Uterus (tissue), 4 donors: ENCODE measurements at places on chromosomes 5 and 9.
A peak's percentile ranks its signal among the peaks of the same experiment; 100 is the strongest.

DNA sequence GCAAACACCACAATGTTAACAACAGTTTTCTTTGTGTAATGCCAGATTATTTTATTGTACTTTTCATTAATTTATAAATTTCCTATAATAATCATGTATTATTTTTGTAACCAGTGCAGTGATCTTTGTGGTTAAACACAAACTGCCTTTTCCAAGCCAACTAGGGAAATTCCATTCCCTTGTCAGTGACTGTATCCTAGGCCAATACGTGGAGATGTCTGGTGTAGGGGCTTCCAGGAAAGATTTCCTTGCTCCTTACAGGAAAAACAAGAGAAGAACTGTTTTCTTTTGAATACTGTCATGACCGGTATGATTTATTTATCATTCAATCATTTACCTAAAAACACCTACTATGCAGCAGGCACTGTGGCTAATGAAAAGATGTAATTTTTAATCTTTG, 31.4 kb downstream of the FANCC start:
- H3K27me3 ChIP-seq = no peaks in the 10 kb centered on the region
- H3K4me1 ChIP-seq = no peaks in the 10 kb centered on the region
- no peak overlapping the region for H3K4me3 ChIP-seq
- H3K36me3 ChIP-seq = no peaks in the 10 kb centered on the region
- no peak overlapping the region for H3K27ac ChIP-seq
- no peak for DNase-seq

DNA sequence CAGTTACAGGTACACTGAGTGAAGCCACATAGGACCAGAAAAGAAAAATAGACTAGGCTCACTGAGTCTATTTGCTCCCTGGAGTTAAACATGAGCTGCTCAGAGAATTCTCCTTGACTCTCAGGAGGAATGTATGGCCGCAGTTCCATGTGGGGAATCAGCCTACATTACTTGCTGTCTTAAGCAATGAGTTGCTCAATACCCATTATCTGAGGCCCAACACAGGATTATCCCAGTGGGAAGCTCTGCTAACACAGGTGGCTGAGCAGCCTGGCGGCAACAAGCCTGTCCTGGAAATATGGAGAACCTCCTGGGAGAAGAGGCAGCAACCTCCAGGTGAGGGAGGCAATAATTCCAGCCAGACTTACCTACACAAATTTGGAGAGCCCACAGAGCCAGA, 177.5 kb upstream of the NREP start:
- no peak overlapping the region for H3K27ac ChIP-seq
- H3K4me3 ChIP-seq = no peak overlapping the region
- H3K27me3 ChIP-seq = no peaks in the 10 kb centered on the region
- no peak for DNase-seq
- H3K4me1 ChIP-seq = no peaks in the 10 kb centered on the region
- no peaks in the 10 kb centered on the region for H3K36me3 ChIP-seq

DNA sequence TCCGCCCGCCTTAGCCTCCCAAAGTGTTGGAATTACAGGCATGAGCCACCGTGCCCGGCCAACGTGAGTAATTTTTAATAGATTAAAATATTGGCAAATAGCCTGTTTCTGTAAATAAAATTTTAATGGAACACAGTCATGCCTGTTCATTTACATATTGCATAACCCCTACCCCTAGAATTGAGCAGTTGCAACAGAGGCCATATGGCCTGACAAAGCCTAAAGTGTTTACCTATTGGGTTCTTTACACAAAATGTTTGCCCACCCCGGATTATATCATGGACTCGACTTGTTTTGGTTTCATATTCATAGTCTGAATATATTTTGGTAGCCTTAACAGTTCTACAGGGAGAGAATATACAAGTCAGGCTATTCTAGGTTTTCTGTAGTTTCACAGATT, 5.3 kb downstream of the NSA2 start:
- no peak overlapping the region for H3K4me3 ChIP-seq
- no peak for DNase-seq
- H3K27ac ChIP-seq = no peak overlapping the region

DNA sequence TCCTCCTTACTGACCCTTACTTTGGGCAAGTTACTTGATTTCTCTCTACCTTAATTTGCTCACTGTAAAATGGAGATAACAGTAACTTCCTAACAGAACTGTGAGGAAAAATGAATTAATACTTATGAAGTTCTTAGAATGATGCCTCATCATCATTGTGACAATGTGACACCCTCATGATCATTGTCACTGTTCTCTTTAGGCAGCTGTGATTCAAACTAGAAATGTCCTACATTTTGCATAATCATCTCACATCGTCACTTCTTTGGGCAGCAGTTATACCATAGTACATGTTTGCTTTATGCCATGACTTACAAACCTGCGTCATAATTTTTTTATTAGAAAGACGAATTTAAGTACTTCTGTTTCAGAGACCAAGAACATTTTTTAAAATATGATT, 9.7 kb downstream of the SLC30A5 start:
- H3K36me3 ChIP-seq = no peaks in the 10 kb centered on the region
- no peak overlapping the region for H3K27ac ChIP-seq
- H3K4me3 ChIP-seq = no peak overlapping the region
- no peaks in the 10 kb centered on the region for H3K27me3 ChIP-seq
- H3K4me1 ChIP-seq = no peaks in the 10 kb centered on the region

DNA sequence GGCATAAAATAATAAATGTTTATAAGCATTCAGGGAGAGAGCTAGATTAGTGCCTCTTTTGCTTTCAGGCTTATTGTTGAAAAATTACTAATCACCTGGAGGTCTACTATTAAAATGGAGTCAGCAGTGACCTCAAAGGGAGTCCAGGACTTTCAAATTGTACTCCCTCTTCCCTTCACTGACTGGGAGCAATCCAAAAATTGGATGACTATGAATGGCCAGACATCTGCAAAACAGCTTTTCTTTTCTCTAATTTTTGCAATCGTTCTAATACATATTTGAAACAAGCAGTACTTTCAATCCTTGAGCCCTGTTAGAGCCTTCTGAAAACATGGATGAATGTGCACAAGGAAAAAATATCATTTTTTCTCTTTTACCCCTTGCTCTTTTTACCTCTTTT, 461.8 kb downstream of the TMEM232 start:
- H3K4me3 ChIP-seq = no peak overlapping the region
- H3K36me3 ChIP-seq = no peaks in the 10 kb centered on the region
- no peaks in the 10 kb centered on the region for H3K27me3 ChIP-seq
- no peaks in the 10 kb centered on the region for H3K4me1 ChIP-seq
- peak overlapping the region; percentile 34 for H3K27ac ChIP-seq

- no peak for DNase-seq
- no peaks in the 10 kb centered on the region for H3K4me1 ChIP-seq
- H3K36me3 ChIP-seq = no peaks in the 10 kb centered on the region
- H3K27me3 ChIP-seq = no peaks in the 10 kb centered on the region
- H3K4me3 ChIP-seq = no peak overlapping the region
These were observed 619.7 kb upstream of the ARRDC3 start for GRCh38 chr5:92002721-92003274.

DNA sequence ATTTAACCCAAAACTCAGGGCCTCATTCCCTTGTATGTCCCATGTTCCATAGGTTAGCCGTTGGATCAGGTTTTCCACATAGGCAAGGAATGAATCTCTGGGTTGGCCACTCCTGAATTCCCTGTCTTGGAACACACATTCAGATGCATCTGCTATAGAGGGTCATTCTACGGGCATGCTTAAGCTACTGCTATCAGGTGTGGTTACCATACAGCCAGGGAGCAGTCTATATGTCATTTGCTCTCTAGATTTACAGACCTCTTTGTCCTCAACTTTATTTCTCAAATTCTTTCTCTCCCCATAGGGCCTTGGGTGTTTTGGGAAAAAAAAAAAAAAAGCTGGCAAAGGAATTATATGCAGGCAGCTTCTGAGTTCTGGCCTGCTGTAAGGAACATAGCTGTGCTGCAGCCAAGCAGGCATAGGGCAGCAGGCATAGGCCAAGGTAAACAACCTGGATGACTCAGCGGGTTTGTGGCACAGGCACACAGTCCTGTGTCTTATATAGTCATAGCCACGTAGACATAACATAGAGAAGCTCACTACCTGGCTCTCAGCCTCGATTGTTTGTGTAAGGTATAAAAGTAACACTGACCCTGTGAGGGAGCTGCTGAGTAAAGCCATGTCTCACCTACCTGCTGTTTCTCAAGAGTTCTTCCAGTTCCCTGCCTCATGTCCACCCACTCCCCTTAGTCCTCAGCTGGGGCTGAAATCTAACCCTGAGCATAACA, 141.5 kb downstream of the OSTF1 start:
- H3K4me1 ChIP-seq = no peaks in the 10 kb centered on the region
- DNase-seq = no peak
- H3K4me3 ChIP-seq = no peak overlapping the region
- no peaks in the 10 kb centered on the region for H3K27me3 ChIP-seq
- H3K36me3 ChIP-seq = no peaks in the 10 kb centered on the region

GRCh38 chr9:134130503-134131375, 5.1 kb upstream of the WDR5 start:
- no peaks in the 10 kb centered on the region for H3K4me1 ChIP-seq
- DNase-seq = peak; percentile 56
- H3K27me3 ChIP-seq = no peaks in the 10 kb centered on the region
- H3K27ac ChIP-seq = peak overlapping the region; percentile 11
- no peak overlapping the region for H3K4me3 ChIP-seq

GRCh38 chr9:84538879-84539278, 130.7 kb upstream of the NTRK2 start:
- H3K4me1 ChIP-seq = no peaks in the 10 kb centered on the region
- H3K4me3 ChIP-seq = no peak overlapping the region
- no peak overlapping the region for H3K27ac ChIP-seq
- DNase-seq = no peak
- H3K27me3 ChIP-seq = no peaks in the 10 kb centered on the region

- no peak overlapping the region for H3K4me3 ChIP-seq
- H3K27ac ChIP-seq = no peak overlapping the region
- no peaks in the 10 kb centered on the region for H3K27me3 ChIP-seq
- no peak for DNase-seq
- H3K36me3 ChIP-seq = no peaks in the 10 kb centered on the region
These were observed 65.7 kb downstream of the DENND1A start for GRCh38 chr9:123864251-123864650.

DNA sequence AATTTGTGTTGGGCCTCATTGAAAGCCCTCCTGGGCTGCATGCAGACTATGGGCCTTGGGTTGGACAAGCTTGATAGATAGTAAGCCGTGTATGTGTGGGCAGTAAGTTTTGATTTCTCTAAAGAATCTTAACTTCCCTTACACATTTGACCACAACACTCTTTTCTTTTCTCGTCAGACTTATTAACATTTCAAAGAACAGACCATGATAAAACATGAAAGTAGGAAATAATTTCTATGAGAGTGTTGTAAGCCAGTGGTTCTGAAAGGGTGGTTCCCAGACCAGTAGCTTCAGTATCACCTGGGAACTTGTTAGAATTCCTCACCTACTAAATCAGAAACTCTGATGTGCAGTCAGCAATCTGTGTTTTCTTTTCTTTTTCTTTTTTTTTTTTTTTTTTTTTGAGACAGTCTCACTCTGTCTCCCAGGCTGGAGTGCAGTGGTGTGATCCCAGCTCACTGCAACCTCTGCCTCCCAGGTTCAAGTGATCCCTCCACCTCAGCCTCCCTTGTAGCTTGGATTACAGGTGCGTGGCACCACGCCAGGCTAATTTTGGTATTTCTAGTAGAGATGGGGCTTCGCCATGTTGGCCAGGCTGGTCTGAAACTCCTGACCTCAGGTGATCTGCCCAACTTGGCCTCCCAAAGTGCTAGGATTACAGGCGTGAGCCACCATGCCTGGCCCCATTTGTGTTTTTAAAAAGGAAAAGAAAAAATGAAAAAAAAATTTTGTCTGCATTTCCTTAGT, 20.0 kb upstream of the GCNT1 start:
- no peaks in the 10 kb centered on the region for H3K27me3 ChIP-seq
- no peak overlapping the region for H3K27ac ChIP-seq
- no peak overlapping the region for H3K4me3 ChIP-seq
- no peaks in the 10 kb centered on the region for H3K36me3 ChIP-seq
- no peak for DNase-seq

GRCh38 chr5:169354921-169355320, 54.0 kb upstream of the SLIT3 start:
- no peak overlapping the region for H3K27ac ChIP-seq
- no peaks in the 10 kb centered on the region for H3K27me3 ChIP-seq
- no peak overlapping the region for H3K4me3 ChIP-seq
- H3K4me1 ChIP-seq = no peaks in the 10 kb centered on the region
- no peak for DNase-seq
- H3K36me3 ChIP-seq = no peaks in the 10 kb centered on the region

- H3K27me3 ChIP-seq = no peaks in the 10 kb centered on the region
- H3K4me3 ChIP-seq = no peak overlapping the region
- no peaks in the 10 kb centered on the region for H3K4me1 ChIP-seq
- no peak overlapping the region for H3K27ac ChIP-seq
- no peak for DNase-seq
These were observed 472.9 kb downstream of the PRELID2 start for GRCh38 chr5:145362266-145362665.

- no peaks in the 10 kb centered on the region for H3K27me3 ChIP-seq
- H3K4me3 ChIP-seq = no peak overlapping the region
- H3K36me3 ChIP-seq = no peaks in the 10 kb centered on the region
- no peak overlapping the region for H3K27ac ChIP-seq
- no peaks in the 10 kb centered on the region for H3K4me1 ChIP-seq
- no peak for DNase-seq
These were observed 33.0 kb downstream of the DDX46 start for GRCh38 chr5:134791580-134791979.

DNA sequence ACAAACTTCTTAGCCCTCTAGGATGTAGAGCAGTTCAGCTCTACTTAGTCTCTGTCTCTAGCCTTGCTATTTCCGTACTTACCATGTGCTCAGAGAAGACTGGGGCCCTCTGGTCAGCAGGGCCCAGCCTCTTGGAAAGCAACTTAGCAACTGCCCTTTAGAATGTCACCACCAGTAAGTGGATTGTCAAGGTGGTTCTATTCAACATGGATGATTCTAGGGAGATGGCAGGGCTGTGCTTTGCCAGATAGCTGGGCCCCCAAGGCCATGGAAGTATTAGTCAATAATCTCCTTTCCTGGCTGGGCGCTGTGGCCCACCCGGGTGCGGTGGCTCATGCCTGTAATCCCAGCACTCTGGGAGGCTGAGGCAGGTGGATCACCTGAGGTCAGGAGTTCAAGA, 177.6 kb upstream of the MVB12B start:
- no peaks in the 10 kb centered on the region for H3K36me3 ChIP-seq
- no peak overlapping the region for H3K27ac ChIP-seq
- no peak for DNase-seq
- H3K4me1 ChIP-seq = no peaks in the 10 kb centered on the region
- H3K4me3 ChIP-seq = no peak overlapping the region

DNA sequence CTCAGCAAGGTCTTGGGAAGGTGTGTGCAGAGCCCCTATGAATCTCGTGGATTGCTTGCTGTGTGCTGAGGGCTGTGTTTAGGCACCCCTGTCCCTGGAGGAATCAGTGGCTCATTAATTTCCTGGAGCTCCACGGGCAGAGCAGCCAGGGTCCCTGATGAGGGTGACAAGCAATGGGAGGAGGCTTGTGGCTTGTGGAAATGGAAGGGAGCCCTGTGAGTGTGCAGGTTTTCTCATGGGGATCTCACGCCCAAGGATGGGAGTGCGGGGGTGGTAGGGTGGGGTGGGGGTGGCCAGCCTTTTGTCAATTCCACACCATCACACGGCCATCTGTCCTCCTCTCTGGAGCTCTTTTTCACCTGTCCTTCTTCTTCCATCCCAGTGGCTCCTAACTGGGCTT, 25.3 kb downstream of the PHF2 start:
- H3K4me1 ChIP-seq = no peaks in the 10 kb centered on the region
- no peak overlapping the region for H3K27ac ChIP-seq
- no peaks in the 10 kb centered on the region for H3K27me3 ChIP-seq
- H3K4me3 ChIP-seq = no peak overlapping the region
- H3K36me3 ChIP-seq = no peaks in the 10 kb centered on the region
- DNase-seq = no peak
